SIG-M5 (cell line): ENCODE measurements at places on chromosomes 11 and 22.

DNA sequence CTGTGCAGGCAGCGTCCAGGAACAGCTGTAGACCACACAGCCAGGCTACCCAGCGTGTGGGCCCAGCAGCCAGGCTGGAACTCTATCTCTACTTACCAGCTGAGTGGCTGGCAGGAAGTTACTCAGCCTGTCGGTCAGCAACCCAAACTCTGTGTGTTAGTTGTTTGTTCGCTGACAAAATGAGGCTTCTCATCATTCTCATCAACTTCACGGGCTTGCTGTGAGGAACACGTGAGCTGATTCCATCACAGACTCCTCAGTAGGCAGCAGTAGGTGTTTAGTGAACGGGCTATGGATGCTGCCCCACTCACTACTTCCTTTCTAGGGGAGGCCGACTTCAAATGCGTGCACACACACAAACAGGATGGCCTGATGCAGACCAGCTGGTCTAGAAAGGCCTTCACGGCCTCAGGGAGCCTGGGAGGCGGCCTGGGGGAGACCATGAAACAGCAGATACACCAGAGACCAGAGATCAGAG is 830 bp upstream of the SPDYC start:
- no peak for DNase-seq

DNA sequence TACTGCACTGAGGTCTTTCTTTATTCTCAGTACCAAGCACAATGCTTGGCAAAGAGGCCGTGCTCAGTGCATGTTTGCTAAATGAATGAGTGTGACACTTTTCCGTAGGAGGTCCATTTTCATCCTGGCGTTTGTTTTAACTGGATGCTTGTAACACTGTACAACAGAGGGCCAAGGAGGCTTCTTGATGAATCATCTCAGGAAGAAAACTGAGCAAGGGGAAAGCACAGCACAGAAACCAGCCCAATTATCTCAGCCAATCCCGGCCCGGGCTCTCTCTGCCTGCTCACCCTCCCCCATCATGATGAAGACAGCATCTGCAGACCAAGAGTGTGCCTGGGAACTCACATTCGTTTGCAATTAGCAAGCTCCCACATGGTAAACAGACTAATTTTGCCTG is 570.3 kb downstream of the OPCML start:
- DNase-seq: no peak

GRCh38 chr11:80502511-80502910 is 1061.7 kb upstream of the TENM4 start:
- DNase-seq: no peak

- DNase-seq: no peak
These were observed 95.5 kb upstream of the TENM4 start for GRCh38 chr11:79536155-79536917.

GRCh38 chr11:44944181-44944852 is 6.4 kb downstream of the TP53I11 start:
- no peak for DNase-seq

GRCh38 chr11:20337526-20338154 is 25.9 kb upstream of the HTATIP2 start:
- no peak for DNase-seq

DNA sequence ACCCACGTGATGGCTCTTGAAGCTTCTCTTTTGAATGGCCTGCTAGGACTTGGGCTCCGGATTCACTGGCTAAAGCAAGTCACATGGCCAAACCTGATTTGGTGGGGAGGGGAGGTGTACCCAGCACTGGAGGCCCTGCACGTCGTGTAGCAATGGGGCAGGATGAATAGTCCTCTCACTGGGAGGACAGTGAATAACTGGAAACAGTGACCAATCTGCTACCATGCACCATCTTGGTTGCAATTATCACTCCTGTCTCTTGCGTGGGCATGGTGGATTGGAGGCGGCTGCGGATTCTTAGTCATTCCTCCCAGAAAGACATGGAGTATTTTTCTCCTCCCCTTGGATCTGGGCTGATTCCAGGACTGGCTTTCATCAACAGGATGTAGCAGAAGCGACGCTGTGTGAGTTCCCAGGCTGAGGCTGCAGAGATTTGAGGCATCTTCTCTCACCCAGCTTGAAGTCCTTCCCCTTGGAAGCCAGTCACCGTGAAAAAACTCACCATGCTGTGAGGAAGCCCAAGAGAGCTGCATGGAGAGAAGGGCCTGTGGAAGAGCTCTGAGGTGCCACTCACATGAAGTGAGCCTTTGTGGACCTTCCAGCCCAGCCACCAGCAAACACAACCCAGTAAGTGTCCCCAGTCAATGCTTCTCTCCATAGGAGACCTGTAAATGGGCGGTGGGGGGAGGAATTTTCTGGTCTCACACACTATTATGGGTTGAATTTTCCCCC is 70.4 kb downstream of the IGLL1 start:
- no peak for DNase-seq

- DNase-seq: no peak
These were observed 10.6 kb downstream of the CDKN1C start for GRCh38 chr11:2874963-2875362.

DNA sequence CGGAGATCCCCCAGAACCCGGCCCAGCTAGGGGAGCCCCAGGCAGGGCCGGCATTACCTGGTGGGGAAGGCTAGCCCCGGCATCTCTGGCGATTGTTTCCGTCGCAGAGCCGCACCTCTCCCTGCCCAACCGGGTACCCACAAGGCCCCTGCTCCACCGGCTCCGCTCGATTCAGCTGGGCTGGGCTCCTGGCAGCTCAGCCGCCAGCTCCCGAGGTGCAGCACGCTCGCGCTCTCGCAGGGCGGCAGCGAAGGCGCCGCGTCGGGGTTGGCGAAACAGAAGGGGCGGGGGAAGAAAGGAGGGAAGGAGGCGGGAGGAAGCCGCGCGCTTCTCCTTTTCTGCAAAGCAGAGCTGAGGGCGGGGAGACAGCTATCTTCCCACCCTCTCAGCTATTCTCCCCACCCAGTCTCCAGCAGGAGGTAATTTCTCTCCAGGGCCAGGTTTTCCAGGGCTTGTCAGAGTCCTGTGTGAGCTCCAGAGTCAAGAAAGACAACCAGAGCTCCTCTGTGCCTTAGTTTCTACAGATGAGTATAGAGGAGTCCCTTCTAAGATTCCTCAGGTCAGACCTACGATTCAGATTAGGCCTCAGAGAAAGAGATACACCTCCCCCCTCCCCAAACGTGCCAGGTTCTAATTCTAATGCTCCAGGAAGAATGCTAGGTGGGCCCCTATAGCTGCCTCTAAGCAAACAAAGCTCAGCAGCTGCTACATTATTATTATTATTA is 62.0 kb downstream of the PAK1 start:
- no peak for DNase-seq

- no peak for DNase-seq
These were observed 32.3 kb downstream of the OR10A6 start for GRCh38 chr11:7898666-7899283.

- DNase-seq: no peak
These were observed 240.8 kb upstream of the MTNR1B start for GRCh38 chr11:92728628-92729027.

DNA sequence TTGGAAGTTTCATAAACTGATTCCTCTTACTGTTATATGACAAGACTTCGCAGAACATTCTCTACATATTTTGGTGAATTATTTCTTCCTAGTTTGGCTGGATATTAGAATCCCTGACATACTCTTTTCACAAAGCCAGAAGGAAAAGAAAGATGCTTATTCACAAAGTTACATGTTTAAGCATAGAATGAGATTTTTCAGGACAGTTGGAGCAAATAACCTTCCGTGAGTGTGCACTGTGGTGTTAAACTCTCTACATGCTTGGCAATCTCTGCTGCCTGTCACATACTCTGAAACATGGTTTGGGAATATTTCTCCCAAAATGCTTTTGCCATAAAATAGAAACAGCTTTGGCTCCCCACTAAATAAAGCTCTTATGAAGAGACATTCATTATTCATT is 230.0 kb upstream of the MTNR1B start:
- DNase-seq: no peak

DNA sequence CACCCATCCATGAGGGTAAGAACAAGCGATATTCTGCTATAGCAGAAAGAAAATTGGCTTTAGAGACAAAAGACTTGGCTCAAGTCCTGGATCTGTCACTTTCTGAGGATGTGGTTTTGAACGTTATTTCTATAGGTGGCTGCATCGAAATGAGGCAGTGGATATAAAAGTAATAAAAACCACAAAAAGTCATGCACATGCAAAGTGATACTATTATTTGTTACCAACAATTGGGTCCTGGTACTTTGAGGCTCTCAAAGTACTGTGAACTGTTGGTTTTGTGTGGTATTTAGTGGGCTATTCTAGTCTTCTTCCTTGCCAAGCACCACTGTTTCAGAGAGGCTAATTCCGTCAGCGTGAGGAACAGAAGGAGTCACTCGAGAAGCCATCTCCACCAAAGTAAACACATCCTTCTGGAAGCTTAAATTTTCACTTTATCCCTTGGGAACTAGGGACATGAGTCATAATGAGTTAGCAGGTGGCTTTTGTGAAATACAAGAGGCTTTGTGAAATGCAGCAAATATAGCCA is 13.1 kb downstream of the UBASH3B start:
- DNase-seq: no peak

DNA sequence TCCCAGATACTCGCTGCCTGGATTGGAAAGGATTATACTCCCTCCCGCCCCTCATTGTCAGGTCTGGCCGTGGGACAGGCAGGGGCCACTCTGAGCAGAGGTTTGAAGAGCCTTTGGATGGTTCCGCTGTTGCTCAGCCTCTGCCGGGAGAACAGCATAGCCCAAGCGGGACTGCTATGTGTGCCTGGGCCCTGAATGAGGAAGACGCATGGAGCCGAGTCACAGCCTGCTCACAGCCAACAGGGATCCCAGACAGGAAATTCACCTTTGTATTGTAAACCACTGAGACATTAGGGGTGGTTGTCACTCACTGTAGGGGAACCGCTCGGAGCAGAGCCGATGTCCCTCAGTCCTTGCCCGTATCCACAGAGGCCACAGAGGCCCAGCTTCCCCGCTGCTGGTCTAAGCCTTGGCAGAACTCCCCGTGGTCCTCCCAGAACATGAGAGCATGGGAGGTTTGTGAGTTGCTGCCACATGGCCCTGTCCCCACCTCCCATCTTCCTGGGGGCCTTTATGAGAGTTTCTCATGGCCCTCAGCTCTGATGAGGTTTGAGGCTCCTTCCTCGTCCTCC is 10.7 kb upstream of the FAM118A start:
- no peak for DNase-seq

DNA sequence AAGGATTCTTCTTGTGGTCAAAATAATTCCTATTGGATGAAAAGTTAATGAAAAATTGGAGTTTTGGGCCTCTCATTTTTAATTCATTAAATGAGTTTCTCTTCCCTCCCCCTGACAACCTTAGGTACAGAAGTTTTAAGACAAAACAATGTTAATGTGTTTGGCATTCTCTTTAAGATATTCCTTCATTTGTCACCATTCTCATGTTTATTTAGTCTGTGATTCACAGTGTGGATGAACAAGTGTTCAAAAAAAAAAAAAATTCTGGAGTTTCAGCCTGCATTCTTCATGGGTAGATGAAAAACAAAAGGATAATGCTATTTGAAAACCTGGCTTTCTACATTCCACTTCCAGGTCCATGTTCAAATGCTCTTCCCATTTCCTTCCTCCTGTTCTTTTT is 172.6 kb upstream of the LUZP2 start:
- DNase-seq: no peak

DNA sequence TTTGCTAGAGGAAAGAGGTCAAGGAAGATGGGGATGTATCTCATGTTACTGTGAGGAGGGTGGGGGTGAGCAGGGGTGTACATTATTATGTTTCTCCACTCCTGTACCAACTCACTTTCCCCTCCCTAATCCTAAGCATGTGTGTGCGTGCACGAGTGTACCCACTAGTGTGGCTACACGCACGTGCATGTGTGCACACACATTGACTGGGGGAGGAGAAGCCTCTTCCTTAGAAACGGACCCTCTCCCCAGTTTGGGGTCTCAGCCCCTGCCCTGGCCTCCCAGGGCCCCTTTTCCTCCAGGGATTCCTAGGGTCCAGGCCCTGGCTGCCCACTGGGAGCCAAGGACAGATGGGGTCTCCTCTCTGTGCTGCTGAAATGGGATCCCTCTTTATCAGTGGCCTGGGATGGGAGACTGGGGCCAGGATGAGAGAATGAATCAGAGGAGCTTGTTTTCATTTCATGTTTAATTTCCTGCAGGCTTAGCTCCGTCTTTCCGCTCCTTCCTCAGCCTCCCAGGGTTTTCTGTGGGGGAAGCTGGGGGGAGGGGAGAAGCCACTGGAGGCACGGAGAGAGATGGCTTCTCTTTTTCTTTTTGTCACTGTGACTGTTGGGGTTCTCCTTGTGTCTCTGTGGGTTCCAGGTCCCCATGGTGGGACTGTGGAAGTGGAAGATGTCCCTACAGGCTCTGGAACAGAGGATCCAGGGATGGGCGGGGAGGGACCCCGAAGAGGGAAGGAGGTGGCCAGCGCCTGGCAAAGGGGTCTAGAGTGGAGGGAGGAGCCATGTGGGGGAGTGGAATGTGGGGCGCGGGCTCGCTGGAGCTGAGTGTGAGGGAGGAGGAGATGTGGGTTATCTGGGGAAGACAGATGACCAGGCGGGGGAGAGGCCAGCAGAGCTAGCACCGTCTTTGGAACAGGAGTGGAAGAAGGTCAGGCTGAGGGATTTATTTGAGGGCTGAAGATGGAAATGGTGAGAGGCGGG is 40.3 kb downstream of the ALX4 start:
- no peak for DNase-seq

GRCh38 chr11:128219731-128220120 is 367.6 kb downstream of the ETS1 start:
- DNase-seq: no peak

GRCh38 chr11:38131535-38131934 is 1533.5 kb upstream of the RAG2 start:
- no peak for DNase-seq

GRCh38 chr11:99015634-99016454 is 4.9 kb upstream of the CNTN5 start:
- no peak for DNase-seq

- no peak for DNase-seq
These were observed 13.0 kb upstream of the UPK3A start for GRCh38 chr22:45271667-45272201.

DNA sequence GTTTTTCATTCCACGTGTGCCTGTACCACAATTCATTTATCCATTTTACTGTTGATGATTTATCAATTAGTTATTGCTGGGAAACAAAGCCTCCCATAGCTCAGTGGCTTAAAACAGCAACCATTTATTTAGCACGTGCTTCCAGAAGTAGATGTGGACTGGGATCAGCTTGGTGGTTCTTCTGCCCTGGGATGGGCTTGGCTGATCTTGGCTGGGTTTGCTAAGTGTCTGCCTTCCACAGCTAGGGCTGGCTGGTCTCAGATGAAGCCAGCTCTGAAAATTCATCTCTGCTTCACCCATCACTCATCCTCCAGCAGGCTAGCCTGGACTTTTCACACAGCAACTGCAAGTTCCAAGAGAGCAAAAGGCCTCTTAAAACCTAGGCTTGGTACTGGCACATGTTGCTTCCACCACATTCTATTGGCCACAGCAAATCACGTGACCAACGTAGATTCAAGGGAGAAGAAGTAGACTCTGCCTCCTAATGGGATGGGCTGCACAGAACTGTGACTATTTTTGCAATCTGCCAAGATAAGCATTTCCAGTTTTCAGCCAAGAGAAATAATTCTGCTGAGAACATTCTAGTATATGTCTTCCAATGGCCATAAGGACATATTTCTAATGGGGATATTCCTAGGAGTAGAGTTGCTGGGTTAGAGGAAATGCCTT is 124.9 kb downstream of the MN1 start:
- no peak for DNase-seq

GRCh38 chr11:110355011-110355744 is 58.8 kb upstream of the RDX start:
- no peak for DNase-seq
